ENCODE measurements at places on chromosomes 11 and 22.

GRCh38 chr11:44596525-44597276 lies 31.2 kb downstream of the CD82 start:
- DNase-seq, result peak; percentile 68

- no peak for DNase-seq
Measured at GRCh38 chr11:2386591-2386990, 9.5 kb downstream of the CD81 start.

- DNase-seq, result no peak
Measured at GRCh38 chr11:14898355-14898754, 6.3 kb upstream of the CYP2R1 start.

DNA sequence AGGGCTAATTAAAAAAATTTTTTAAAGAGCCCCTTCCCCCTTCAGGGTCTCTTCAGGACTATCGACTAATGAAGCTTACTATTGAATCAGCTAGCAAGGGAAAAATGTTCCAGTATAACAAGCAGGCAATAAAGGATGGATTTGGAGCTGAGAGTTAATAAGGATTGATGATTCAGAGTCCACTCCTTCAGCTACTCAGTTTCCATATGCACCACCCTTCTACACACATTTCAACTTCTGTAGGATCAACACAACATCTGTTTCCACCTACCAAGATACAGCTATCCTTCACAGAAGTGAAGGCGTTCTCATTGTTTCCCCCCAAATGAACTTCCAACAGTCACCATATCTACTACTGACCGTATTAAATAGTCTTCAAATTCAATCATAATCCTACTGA lies 6.6 kb upstream of the ALKBH3 start:
- DNase-seq, result no peak

GRCh38 chr22:39174498-39175352 lies 22.2 kb upstream of the CBX7 start:
- peak; percentile 65 for DNase-seq

- no peak for DNase-seq
Measured at GRCh38 chr22:35441489-35442100, 41.7 kb downstream of the MCM5 start.

DNA sequence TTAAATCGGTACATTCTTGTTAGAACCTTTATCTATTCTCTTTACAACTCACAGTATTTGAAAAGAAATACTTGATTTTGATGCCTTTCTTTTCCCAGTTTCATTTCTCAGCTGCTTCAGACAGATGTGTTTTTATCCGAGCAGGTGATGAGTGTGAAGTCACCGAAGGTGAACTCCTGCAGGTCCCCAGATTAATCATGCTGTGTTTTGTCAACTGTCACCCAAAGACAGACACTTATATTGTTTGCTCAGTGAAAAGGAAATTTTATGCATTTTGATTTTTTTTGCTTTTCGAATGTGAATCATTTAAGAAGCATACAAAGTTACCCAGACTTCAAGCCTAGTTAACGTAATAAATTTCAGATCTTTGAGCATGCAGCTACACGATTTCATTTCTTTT lies 7.8 kb upstream of the TMPRSS13 start:
- DNase-seq, result no peak

DNA sequence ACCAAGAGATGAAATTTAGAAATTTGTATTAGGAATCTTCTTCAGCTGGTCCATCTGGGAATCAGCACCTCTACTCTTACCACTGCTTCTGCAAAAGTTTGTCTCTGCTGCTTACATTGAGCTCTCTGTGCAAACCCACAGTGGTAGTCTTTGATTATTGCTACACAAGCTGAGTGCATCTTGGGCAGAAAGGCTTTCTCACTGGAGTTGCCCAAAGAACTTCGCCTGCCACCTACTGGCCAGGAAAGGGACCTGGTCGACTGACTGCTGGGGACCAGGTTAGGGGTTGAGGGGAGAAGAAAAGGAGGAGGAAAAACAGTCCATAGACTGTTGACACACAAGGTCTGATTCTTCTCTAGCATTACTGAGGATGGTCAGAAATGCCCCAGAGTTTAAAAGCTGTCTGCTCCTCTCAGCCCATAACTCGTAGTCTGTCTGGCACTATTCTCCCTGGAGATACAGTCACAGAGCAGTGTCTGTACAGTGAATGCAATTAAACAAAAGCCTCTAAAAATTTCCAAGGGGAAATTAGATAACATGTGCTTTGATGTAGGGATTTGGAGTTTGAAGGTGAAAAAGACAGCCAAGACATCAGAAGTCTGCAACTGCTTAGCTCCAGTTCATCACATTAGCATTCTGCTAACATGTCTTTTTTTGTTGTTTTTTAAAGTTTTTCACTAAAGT lies 215.0 kb upstream of the CTSC start:
- peak; percentile 65 for DNase-seq

DNA sequence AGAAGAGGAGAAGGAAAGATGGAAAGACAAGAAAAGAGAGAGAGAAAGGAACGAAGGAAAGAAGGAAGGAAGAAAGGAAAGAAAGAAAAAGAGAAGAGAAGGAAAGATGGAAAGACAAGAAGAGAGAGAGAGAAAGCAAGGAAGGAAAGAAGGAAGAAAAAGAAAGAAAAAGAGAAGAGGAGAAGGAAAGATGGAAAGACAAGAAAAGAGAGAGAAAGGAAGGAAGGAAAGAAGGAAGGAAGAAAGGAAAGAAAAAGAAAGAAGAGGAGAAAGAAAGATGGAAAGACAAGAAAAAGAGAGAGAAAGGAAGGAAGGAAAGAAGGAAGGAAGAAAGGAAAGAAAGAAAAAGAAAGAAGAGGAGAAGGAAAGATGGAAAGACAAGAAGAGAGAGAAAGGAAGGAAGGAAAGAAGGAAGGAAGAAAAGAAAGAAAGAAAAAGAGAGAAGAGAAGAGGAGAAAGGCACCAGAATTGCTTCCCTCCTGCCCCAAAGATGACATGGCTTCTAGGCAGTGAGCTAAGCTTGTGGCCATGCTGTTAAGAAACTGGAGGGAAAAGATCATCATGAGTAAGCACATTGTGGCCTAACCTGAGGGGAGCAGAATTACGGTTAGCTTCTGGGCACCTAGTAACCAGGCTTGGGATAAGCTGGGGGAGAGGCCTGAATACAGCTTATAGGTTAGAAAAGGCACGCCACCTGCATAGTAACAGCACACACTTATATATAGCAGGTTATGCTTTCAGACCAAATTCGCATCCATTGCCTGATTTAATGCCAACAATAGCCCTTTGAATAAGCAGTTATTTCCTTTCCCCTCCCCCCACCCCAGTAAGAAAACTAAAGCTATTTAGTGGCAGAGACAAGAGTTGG lies 2.3 kb upstream of the ST3GAL4 start:
- DNase-seq, result no peak

GRCh38 chr11:126546191-126546590 lies 190.7 kb downstream of the ST3GAL4 start:
- DNase-seq, result no peak

DNA sequence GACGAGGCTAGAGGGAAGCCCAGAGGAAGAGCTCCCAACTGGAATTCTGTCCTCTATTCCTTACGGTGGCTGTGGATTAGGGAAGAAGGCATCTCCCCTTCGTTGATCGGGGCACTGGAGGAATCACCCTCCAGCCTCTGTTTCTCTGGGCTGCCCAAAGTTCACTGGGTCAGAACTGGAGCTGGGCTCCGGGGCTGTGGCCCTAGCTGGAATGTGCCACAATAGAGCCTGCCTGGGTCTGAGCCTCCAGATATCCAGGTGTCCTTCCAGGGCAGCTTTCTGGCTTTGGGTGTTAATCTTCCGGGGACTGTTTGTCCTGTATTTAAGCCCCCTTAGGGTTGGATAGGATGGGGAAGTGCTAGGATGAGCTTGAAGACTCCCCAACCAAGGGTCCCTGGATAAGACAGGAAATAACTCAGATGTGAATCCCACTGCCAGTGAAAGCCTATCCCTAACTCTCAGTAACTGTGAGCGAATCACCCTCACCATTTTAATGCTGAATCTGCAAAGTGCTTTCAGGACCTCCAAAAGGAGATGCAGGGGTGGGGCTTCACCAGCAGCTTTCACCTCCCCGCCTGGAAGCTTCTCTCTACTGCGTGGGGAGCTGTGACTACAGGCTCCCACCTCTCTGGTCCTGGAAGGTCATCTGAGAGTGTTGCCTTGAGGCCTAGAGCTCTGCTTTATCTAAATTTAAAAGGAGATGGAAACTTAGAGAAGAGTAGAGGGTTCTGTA lies 9.5 kb downstream of the YPEL4 start:
- no peak for DNase-seq

DNA sequence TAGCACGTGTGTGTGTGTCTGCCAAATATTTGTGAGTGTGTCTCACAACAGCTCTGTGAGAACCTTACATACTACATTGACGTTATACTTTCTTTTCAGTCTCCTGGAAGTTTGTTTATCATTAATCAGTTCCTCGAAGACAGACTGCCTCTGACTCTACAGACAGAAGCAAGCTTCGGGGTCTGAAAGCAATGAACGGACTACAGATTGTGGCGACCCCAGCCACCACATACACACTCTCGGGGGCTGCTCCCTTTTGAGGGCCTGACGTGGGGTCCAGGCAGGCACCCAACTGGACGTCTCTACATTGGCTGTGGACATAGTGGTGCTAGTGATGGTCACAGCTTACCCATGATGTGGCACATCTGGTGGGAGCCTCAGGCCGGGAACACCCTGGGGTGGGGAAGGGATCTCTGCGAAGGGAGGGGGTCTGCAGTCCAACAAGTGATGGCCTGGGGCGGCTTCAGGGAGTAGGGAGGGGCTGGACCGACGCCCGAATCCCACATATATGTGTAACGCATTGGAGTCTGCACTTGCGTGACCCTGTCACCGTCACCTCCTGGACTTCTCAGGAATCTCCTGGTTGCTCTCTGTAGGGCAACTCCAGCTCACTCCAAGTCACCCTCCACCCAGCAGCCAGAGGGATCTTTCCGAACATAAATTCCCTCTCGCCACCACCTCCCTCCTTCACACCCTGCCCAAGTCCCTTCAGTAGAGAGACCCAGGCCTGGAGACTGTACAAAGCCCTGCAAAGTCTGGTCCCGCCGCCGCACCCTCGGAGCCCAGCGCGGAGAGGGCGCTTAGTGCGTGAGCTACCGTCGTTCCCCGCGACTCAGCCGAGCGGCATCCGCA lies 30.4 kb upstream of the TRIM29 start:
- DNase-seq, result no peak

- no peak for DNase-seq
Measured at GRCh38 chr11:86769219-86769618, 31.1 kb upstream of the PRSS23 start.

DNA sequence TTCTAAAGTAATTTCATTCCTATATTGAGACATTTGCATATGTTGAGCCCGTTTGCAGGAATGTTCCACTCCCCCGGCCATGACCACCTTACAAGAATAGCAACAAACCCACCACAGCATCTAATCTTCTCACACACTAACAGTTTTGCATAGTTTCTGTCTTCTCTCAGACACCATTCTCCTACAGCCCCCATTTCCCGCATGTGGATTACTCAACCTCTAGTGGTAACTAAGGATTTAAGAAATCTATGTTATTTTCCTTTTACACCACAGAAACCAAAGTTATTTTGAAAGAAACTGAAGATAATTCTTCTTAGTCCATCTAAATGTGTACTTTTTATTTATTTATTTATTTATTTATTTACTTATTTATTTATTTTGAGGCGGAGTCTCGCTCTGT lies 2.3 kb downstream of the MS4A4E start:
- DNase-seq, result no peak
